ENCODE measurements at places on chromosomes 7 and 10. TPM values are rescaled to one million over a fixed set of nuclear protein-coding genes. Genes with fewer than 3 reads are reported as not detected.

The CACUL1 gene
- total RNA-seq = 27.6 TPM

The STMP1 gene
- total RNA-seq = 8.8 TPM

The GJD4 gene
- 0.33 TPM for total RNA-seq

The SPDYE11 gene
- not detected for total RNA-seq

The SEMA3E gene
- total RNA-seq = 5.9 TPM

The TECPR1 gene
- total RNA-seq = 11.5 TPM

The PRF1 gene
- not detected for total RNA-seq

The TLL2 gene
- total RNA-seq = 0.18 TPM

The SLC26A3 gene
- not detected for total RNA-seq

The IGF2BP3 gene
- 11.7 TPM for total RNA-seq

The UCN3 gene
- not detected for total RNA-seq

The RHEB gene
- 87.0 TPM for total RNA-seq

GRCh38 chr10:58854811-58855210 is 321.6 kb upstream of the PHYHIPL start:
- DNase-seq = no peak

- no peak for DNase-seq
These were observed 26.1 kb downstream of the SH3PXD2A start for GRCh38 chr10:103829278-103829677.

- no peak for DNase-seq
These were observed 86.4 kb upstream of the DGKB start for GRCh38 chr7:14988941-14989340.

DNA sequence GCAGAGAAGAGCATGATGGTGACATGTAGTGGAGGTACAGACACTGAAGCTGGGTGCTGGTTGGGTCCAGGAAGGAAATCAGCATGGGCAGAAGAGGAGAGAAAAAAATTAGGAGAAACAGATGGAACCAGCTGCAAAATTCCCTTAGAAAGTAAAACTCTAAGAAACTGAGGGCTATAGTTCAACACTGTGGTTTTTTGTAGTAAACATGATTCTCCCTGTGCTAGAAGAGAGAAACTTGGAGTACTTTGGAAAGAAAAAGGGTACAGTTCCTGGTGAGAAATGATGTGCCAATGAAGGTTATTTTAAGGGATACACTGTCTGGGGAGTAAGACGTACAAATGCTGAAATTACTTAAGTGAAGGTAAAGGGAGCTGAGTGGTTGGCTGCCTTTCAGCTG is 181.5 kb upstream of the HPS1 start:
- no peak for DNase-seq

- DNase-seq = no peak
These were observed 2.1 kb downstream of the CASP7 start for GRCh38 chr10:113681533-113682470.

- DNase-seq = no peak
These were observed 41.4 kb downstream of the RAMP3 start for GRCh38 chr7:45198986-45199385.

- no peak for DNase-seq
These were observed 50.7 kb downstream of the ERCC6 start for GRCh38 chr10:49488056-49488717.

- DNase-seq = peak; percentile 63
These were observed 22.7 kb upstream of the SMNDC1 start for GRCh38 chr10:110327262-110327914.

GRCh38 chr7:6248581-6248980 is 23.8 kb downstream of the CYTH3 start:
- DNase-seq = peak; percentile 46

- DNase-seq = peak; percentile 68
These were observed 350.9 kb downstream of the ANKRD30A start for GRCh38 chr10:37476285-37476684.

- no peak for DNase-seq
These were observed 23.4 kb upstream of the ZC3HAV1 start for GRCh38 chr7:139132887-139133286.

GRCh38 chr7:15703732-15704131 is 17.2 kb upstream of the MEOX2 start:
- no peak for DNase-seq

GRCh38 chr7:20440472-20441105 is 109.9 kb downstream of the ITGB8 start:
- peak; percentile 65 for DNase-seq

DNA sequence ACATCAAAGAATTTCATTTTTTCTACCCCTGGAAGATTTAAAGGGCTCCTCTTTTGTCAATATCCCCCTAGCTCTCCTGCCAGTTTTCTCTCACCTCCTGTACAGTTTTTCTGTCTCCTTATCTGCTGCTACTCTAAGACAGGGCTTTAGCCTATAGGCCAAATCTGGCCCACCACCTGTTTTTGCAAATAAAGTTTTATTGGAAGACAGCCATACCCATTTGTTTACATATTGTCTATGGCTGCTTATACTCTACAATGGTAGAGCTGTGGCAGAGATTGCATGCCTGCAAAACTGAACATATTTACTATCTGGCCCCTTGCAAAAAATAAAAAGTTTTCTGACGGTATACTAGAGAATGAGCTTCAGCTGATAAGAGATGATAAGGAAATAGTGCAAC is 37.4 kb upstream of the GARS1 start:
- no peak for DNase-seq

- DNase-seq = no peak
These were observed 294.5 kb downstream of the ADK start for GRCh38 chr10:74445493-74445892.

GRCh38 chr10:91206427-91206826 is 14.0 kb upstream of the PCGF5 start:
- no peak for DNase-seq

- DNase-seq = no peak
These were observed 31.5 kb downstream of the CLIP2 start for GRCh38 chr7:74320645-74321221.

GRCh38 chr10:33134011-33134751 is 176.2 kb upstream of the ITGB1 start:
- DNase-seq = peak; percentile 100

- no peak for DNase-seq
These were observed 321.8 kb downstream of the GPR37 start for GRCh38 chr7:124443762-124444161.

GRCh38 chr7:35816514-35816913 is 15.7 kb downstream of the SEPTIN7 start:
- DNase-seq = no peak

- no peak for DNase-seq
These were observed 94.9 kb downstream of the CARD11 start for GRCh38 chr7:2948749-2949148.

DNA sequence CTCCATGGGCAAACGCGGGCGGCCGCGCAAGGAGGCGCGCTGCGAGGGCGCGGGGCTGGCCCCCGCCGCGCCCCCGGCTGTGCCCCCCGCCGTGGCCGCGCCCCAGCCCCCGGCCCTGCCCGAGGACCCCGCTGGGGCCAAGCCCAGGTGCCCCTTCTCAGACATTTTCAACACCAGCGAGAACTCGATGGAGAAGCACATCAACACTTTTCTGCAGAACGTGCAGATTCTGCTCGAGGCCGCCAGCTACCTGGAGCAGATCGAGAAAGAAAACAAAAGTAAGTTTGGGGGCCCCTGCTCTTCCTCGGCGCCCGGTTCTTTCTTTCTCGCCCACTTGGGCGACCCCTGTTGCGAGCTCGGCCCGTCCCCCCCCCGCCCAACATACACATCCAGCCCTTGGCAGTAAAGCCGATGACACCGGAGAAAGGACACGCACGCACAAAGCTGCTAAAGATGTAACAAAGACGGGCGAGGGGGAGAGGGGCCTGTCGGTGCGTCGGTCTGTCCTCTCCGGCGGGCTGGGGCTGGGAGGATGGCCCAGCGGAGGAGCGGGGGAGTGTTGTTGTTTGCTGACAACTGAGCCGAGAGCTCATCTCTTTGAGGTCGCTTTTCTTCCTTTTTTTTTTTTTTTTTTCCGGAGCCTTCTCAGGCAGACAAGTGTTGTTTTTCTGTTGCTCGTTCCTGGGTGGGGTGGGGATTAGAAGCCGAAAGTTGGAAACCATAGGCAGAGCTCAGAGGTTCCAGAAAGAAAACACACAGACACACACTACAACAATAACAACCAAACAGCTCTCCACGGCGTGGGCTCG is 604 bp downstream of the MXI1 start:
- DNase-seq = peak; percentile 22

DNA sequence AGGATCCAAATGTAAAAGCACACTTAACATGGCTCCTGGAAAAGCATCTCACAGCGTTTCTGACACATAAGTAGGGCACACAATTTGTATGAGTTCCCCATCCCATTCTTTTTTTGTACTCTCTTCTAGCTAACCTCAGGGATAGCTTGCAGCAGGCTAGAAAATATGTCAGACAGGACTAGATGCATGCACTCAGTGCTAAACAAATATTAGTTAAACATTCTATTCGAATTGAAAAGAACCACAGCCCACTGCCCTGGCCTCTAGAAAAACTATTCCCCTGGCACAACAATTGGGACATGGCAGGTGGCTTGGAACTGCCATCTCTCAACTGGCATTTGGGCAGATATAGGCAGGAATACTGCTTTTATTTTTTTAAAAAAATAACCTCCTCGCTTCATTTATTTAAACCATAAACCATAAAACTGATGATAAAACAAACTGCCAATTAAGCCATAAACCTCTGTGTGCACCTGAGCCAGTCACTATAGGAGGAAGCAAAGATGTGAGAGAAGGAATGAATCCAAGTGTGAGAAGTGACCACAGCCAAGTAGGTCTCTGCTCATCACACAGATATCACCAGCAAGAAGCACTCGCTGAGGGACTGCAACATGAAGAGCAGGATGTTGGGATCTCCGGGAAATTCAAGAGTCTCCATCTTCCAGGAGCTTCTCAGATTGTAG is 394.1 kb downstream of the NEBL start:
- DNase-seq = no peak

GRCh38 chr7:146636581-146636980 is 520.0 kb downstream of the CNTNAP2 start:
- no peak for DNase-seq
